ENCODE measurements at places on chromosomes 4 and X. TPM values are rescaled to one million over a fixed set of nuclear protein-coding genes. Genes with fewer than 3 reads are reported as not detected.

The MAGEC2 gene
- total RNA-seq, result not detected

The RXFP1 gene
- total RNA-seq, result not detected

The HSD17B10 gene
- total RNA-seq, result 92.3 TPM

The CT45A1 gene
- not detected for total RNA-seq

The FDCSP gene
- total RNA-seq, result not detected

The ASB12 gene
- 0.22 TPM for total RNA-seq

- DNase-seq, result no peak
Observed at GRCh38 chr4:78763763-78764387, 12.3 kb upstream of the BMP2K start.

- DNase-seq, result no peak
Observed at GRCh38 chr4:127203562-127204200, 429.1 kb upstream of the INTU start.

DNA sequence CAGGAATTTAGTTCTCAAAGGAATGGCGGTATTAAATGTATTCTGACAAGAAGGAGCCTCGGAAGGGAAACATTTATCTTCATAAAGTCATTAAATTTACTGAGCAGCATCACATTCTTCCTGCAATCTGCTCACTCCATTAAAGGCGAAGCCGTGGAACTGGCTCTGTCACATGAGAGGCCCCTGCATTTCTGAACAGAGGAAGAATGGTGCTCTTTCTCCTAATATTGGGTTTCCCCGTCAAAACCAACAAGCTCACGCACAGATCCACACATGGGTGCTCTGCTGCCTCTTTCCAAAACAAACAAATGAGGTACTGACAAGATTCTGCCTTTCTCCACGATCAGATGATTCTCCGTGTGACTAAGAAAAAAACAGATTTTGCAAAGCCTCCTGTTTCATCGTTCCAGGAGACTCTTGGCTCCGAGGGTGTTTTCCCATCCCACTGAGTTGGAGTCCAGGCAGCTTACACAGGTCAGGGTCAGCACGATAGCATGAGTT, 191.2 kb downstream of the IDS start:
- no peak for DNase-seq

- no peak for DNase-seq
Observed at GRCh38 chrX:49309401-49309981, 6.0 kb downstream of the GAGE10 start.

GRCh38 chr4:127103681-127104115, 529.1 kb upstream of the INTU start:
- DNase-seq, result no peak

GRCh38 chr4:26023203-26023972, 109.4 kb downstream of the SMIM20 start:
- DNase-seq, result no peak

- no peak for DNase-seq
Observed at GRCh38 chr4:3443750-3444309, 2.1 kb downstream of the HGFAC start.

DNA sequence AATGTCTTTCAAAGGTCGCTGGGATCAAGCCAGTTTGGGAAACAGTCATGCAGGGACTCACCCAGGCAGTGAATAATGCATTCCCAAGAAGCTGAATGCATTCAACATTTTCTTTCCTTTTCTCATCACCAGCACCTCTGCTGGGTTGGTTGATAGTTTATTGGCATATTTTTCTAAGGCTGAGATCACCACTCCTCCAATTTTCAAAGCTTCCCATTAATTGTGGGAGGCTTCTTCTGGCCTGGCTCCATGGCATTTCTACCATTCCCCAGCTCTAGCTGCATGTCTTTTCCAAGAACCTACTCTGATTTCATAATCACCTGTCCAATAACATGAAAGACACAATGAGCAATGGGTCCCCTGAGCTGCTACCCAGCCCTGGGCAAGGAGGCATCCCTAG, 35.8 kb downstream of the CHRDL1 start:
- no peak for DNase-seq

GRCh38 chr4:169963998-169964397, 62.2 kb downstream of the MFAP3L start:
- DNase-seq, result no peak

GRCh38 chr4:171812665-171813525, at the start of gene GALNTL6:
Gene GALNTL6 (plus strand): TSS chr4:171813404.
- no peak for DNase-seq

- DNase-seq, result no peak
Observed at GRCh38 chr4:154740462-154740861, 3.3 kb upstream of the LRAT start.

DNA sequence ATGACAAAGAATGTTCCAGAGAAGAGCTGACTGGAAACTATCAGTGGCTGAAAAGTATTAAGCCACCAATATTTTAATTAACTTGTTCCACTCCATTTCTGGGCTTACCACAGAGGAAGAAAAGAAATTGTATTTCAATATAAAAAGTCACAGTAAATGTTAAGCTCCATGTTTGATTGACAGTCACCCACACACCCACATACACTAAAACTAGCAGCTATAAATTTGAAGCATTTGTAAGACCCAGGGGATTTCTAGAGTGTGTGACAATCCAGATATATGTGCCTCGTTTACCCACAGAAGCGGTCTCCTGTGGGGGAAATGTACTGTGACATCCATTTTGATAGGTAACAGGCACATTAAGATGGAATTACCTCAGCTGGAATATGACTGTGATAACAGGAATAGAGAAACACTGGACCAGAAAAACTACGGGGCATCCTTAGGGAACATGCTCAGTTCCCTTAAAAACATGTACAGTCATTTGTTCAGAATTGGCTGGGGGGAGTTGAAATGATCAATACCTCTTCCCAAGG, 39.0 kb upstream of the RASGEF1B start:
- no peak for DNase-seq

Data from progenitor cell of endocrine pancreas (in vitro differentiated cells).